ENCODE measurements at places on chromosomes 16 and 17. TPM values are rescaled to one million over a fixed set of nuclear protein-coding genes. Genes with fewer than 3 reads are reported as not detected.

The RAMP2 gene
- total RNA-seq: not detected

The WSB1 gene
- 181 TPM for total RNA-seq

The HP gene
- total RNA-seq: not detected

The SPAG9 gene
- 98.4 TPM for total RNA-seq

The SLC5A11 gene
- total RNA-seq: not detected

The TXNDC17 gene
- total RNA-seq: 15.0 TPM

The IRX5 gene
- total RNA-seq: 0.15 TPM

The ZNF652 gene
- 34.4 TPM for total RNA-seq

The CA4 gene
- not detected for total RNA-seq

The CYGB gene
- not detected for total RNA-seq

The CCDC154 gene
- 2.6 TPM for total RNA-seq

The AURKB gene
- total RNA-seq: 3.7 TPM

The BORCS6 gene
- total RNA-seq: 10.1 TPM

The TAF15 gene
- total RNA-seq: 186 TPM

The GALNS gene
- total RNA-seq: 63.1 TPM

The WNK4 gene
- total RNA-seq: not detected

The CDK10 gene
- 97.5 TPM for total RNA-seq

The HASPIN gene
- 0.27 TPM for total RNA-seq

The ENO3 gene
- total RNA-seq: 11.7 TPM

The SLC6A2 gene
- total RNA-seq: not detected
